ENCODE measurements at places on chromosomes 3 and 15. TPM values are rescaled to one million over a fixed set of nuclear protein-coding genes. Genes with fewer than 3 reads are reported as not detected.

The PLAAT1 gene
- total RNA-seq, result not detected

The ISLR gene
- total RNA-seq, result 134 TPM

The LSAMP gene
- 1.0 TPM for total RNA-seq

The UBL7 gene
- total RNA-seq, result 23.8 TPM

The MESP2 gene
- 0.66 TPM for total RNA-seq

The KY gene
- 3.5 TPM for total RNA-seq

Data from smooth muscle cell of the pulmonary artery (primary cell).